ENCODE measurements at places on chromosomes 16 and 17. TPM values are rescaled to one million over a fixed set of nuclear protein-coding genes. Genes with fewer than 3 reads are reported as not detected.

Gene PLA2G10
- not detected for total RNA-seq

Gene PITPNM3
- total RNA-seq, result 1.8 TPM

Gene C17orf50
- total RNA-seq, result not detected

Gene CA4
- total RNA-seq, result 4.3 TPM

Gene PFN1
- 1,230 TPM for total RNA-seq

Gene MARVELD3
- total RNA-seq, result not detected

DNA sequence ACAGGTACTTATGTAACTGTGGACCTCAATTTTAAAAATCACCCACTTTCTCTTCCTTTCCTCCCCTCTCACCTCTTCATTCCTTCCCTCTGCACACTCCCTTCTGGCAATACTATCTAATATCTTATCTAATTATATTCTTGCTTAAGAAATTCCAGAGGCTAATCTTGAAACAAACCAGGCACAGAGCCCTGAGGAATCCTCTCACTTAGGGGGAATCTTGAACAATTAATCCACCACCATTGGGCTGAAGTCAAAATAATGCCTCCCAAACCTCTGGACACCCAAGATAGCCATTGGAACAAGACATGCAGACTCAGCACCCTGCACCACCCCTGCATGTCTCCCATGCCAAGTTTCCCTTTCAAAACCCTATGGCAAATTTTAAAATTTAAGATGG lies 1.0 kb upstream of the KRTAP4-6 start:
- no peak for DNase-seq

GRCh38 chr16:71338632-71339031 lies 19.9 kb upstream of the CALB2 start:
- DNase-seq, result no peak

DNA sequence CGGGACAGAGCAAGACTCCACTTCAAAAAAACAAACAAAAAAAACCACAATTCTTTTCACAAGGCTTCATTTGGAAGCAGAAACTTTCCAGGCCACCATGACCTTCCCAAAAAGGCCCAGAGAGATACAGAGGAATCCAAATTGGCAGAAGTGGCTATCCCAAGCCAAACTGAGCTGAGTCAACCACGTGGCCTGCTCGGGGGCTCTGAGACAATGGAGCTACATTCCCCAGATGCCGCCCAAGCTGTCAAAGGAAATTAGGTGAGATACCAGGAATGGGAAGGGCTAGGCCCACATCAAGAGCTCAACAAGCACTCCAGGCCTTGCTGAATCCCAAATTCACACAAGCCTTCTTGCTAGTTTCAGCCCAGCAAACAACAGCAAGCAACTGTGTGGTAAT lies 5.7 kb upstream of the EXOSC6 start:
- no peak for DNase-seq

- DNase-seq, result no peak
These were observed 74.4 kb downstream of the WSB1 start for GRCh38 chr17:27368151-27368795.

DNA sequence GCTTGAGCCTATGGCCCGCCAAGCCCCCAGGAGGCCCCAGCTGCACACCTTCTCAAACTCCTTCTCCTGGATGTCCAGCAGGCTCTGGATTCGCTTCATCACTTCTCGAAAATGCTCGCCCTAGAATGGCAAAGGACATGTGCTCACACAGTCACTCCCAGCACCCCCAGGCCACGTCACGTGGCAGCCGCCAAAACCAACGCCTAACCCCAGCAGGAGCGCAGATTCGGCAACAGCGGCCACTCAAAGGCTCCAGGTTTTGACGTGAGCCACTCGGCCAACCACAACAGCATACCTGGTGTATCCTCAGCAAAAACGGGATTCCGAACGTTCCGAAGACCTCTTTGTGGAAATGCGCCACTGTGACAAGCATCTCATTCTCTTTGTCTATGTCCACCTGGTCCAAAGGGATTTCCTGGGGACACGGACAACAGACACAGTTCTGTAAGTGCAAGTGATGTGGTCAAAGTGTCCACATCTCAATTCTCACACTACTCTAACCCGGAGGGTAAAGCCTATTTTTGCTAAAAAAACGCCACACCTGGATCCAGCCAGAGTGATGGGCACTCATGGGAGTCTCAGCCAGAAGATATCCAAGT lies 12.7 kb downstream of the LITAFD start:
- no peak for DNase-seq

DNA sequence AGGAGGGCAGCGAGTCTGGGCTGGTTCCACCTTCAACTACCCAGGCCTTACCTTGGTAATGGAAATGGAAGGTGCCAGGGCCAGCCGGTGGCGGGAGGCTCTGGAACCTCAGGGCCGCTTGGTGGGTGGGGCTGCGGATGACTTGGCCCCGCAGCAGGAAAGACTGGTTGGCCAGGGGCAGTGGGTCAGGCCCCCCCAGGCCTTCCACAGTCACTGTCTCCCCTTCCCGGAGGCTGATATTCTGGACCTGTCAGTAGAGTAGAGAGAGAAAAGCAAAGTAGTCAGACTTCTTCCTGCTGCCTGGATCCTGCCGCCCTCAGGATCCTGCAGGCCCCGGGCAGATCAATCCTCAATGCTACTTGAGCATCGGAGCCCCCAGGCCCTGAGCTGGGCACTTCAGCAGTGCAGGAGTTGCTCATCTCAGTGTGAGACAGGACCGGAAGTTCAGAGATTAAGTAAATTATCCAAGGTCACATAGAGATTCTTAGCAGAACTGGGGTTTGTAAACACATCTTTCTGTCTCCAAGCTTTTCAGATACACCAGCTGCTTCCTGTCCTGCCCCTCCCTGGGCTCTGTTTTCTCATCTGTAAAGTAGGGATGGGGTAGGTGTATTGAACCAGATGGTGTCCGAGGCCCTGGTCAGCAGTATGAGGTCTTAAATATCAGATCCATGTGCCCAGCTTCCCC lies 18.5 kb upstream of the PHF12 start:
- no peak for DNase-seq

GRCh38 chr16:69323415-69323814 lies 7.0 kb downstream of the PDF start:
- no peak for DNase-seq

GRCh38 chr16:84847564-84848355 lies 28.0 kb downstream of the CRISPLD2 start:
- no peak for DNase-seq

GRCh38 chr16:30186782-30187555 lies 3.6 kb downstream of the CORO1A start:
- DNase-seq, result no peak

- no peak for DNase-seq
These were observed 24.6 kb downstream of the RPH3AL start for GRCh38 chr17:327971-328370.

GRCh38 chr16:12000032-12000431 lies 23.5 kb downstream of the SNX29 start:
- no peak for DNase-seq

- DNase-seq, result no peak
These were observed 26.1 kb downstream of the RCVRN start for GRCh38 chr17:9878786-9879525.

DNA sequence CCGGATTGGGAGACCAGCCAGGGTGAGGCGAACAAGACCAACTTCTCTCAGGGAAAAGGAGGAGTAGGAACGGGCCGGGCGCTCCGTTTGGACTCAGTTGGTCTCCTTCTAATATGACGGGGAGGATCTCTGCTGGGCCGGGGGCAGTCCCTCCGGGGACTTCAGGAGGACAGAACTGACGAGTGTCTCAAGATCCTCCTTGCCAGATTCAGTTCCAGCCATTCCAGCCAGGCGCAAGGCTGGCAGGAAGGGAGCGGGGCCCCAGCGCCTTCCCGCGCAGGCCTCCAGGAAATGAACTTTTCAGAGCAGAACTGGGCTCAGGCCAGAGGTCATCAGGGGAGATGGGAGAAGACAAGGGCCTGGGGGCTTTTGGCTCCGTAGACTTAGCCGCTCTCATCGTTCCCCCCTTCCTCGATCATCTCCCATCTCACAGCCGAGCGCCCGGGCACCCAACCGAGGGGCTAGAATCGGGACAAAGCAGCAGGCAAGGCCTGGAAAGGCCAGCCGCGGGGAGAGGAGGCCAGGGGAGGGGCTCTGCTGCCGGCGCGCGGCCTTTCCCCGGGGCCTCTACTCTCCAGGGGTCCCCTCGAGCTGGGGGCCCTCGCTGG lies 1.6 kb downstream of the ZNF423 start:
- no peak for DNase-seq

DNA sequence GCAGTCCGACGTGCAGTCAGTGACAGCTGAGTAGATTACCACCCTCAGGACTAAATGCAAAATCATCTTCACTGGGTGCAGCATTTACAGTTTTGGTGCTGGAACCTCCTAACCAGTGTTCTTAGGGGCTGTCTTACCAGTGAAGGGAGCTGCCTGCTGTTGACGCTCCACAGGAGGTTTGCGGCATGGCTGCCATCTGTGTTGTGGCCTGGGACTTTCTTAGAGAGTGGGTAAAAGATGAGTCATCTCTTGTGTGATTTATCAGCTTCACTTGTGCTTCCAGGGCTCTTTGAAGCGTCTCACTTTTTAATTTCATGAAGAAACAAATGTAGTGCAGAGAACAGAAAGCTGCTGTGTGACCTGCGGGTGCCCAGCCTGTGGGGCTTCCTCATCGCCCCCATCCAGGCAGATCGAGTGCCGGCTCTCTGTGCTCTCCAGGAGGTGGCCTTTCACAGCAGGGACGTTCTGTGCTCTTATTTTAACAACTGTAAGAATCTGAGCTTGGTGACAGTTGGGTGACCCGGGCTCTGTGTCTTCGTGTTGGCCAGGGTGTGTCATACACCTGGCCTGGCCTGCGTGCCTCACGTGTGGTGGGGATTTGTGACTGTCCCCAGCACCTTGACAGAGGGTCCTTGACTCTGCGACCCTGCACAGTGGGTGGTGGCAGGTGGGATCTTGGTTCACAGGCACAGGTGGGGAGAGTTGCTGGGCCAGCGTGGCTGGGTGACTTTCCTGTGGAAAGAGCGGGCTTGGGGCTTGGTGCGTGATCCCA lies 24.3 kb upstream of the ZNF750 start:
- no peak for DNase-seq

DNA sequence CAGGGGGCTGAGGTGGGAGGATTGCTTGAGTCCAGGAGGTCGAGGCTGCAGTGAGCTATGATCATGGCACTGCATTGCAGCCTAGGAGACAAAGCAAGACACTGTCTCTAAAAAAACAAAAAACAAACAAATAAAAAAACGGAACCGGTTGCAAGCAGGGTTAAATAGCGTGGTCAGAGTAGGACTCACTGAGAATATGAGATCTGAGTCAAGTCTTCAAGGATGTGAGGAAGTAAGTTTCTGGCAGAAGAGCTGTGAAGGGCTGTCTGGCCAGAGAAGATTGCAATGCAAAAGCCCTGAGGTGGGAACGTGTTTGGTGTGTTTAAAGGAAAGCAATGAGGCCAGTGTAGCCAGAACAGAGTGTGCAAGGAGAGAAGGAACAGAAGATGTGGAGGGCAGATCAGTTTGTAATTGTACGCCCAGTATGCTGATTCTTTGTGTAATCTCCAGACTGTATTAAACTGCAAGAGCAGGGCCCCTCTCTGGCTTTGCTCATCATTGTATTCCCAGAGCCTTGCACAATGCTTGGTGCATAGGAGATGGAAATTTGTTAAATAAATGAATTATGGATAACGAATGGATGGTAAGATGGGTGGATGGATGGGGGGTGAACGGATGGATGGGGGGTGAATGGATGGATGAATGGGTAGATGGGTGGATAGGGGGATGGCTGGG lies 6.3 kb downstream of the G6PC1 start:
- no peak for DNase-seq

DNA sequence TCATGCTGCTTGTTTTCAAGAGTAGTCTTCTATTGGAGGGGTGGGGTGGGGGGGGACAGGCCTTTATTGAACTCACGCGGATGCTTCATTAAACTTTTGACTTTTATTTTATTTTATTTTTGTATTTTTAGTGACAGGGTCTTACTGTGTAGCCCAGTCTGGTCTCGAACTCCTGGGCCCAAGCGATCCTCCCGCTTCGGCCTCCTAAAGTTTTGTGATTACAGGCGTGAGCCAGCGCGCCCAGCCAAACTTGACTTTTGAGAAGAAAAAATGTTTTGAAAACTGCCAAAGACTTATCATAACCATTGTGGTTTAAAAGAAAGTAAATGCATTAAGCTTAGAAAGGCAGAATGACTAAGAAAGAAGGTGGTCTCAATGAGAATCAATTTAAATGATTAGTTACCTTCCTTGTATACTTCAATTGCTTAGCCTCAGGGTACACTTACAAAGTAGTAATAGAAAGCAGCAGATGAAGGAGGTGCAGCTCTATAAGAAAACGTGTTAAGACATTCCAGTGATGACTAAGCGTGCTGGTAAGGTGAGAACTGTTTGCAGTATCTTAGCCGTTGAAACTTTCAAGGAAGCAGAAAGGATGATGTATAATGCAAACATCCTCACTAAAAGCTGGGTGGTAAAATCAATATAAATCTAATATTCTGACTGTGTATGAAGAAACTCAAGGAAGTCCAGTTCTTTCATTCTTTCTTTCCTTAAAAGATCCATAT lies 1.2 kb downstream of the AP2B1 start:
- no peak for DNase-seq

DNA sequence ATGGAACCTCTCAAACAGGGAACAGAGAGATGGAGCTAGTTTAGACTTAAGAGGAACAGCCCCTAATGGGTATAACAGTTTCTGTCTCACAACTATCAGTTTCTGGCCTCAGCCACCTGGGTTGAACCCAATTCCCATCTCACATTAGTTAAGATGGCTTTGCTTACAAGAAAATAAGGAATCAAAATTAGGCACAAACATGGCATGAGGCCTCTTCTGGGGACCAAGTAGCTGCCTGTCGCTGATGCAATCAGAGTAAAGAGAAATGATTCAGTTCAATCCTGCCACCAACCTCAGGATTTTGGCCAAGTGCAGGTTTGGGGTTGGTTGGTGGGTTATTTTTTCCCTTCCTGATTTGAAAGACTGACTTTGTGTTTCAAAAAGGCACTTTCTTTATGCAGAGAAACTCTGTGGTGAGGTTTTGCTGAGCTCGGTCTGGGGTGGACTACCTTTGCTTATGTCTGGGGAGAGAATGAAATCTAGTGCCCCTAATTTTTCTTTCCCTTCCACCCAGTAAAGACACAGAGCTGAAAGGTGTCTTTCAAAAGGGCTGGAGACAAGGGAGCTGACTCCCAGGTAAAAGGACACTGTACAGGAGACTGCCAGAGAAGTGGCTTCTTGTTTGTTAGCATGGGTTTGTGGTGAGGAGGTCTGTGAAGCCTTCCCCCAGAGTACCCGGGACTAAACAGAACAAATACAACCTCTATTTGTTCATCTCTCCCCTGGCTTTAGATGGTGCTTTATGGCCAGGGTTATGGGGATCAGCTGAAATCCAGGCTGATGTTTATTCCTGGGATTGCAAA lies 44.8 kb upstream of the NFAT5 start:
- DNase-seq, result no peak

Data from thoracic aorta (tissue), 2 donors.